ENCODE measurements at places on chromosomes 5 and 9.
A peak's percentile ranks its signal among the peaks of the same experiment; 100 is the strongest.

- DNase-seq: no peak
Observed at GRCh38 chr5:96259151-96259772, 173.8 kb downstream of the PCSK1 start.

GRCh38 chr9:137301081-137301947, 757 bp downstream of the NRARP start:
- DNase-seq: no peak

- DNase-seq: no peak
Observed at GRCh38 chr5:119313197-119313596, 42.6 kb upstream of the TNFAIP8 start.

GRCh38 chr5:34923694-34924461, 5.5 kb upstream of the DNAJC21 start:
- DNase-seq: peak; percentile 36

- no peak for DNase-seq
Observed at GRCh38 chr9:36293171-36293570, 34.9 kb upstream of the GNE start.

GRCh38 chr9:95626885-95627558, 110.3 kb upstream of the PTCH1 start:
- DNase-seq: peak; percentile 19

DNA sequence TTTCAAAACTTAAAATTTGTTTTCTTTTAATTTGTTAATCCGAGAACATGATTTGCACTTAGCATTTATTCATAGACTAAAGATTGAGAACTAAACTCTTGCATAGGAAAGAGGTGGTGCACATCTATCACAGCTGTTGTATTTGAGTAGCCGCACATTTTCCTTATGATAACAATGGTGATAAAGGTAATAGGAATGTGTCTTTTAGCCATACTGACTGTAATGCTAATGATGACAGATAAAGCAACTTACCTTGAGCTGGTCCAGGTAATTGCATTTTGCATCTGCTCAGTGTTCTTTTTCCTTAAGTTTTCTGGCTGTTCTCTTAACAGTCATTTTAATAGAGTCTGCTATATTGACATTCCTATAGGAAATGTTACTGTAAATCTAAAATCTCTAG, 19.0 kb downstream of the PHAX start:
- DNase-seq: no peak

Data from activated T-cell treated with anti-CD3 and anti-CD28 coated beads for 4 hours (primary cell).